ENCODE measurements at places on chromosomes 7 and 10. TPM values are rescaled to one million over a fixed set of nuclear protein-coding genes. Genes with fewer than 3 reads are reported as not detected.

SPDYE5 gene
- total RNA-seq = not detected

SLC18A2 gene
- 0.11 TPM for total RNA-seq

FAM25G gene
- total RNA-seq = not detected

PLAU gene
- not detected for total RNA-seq

DNA sequence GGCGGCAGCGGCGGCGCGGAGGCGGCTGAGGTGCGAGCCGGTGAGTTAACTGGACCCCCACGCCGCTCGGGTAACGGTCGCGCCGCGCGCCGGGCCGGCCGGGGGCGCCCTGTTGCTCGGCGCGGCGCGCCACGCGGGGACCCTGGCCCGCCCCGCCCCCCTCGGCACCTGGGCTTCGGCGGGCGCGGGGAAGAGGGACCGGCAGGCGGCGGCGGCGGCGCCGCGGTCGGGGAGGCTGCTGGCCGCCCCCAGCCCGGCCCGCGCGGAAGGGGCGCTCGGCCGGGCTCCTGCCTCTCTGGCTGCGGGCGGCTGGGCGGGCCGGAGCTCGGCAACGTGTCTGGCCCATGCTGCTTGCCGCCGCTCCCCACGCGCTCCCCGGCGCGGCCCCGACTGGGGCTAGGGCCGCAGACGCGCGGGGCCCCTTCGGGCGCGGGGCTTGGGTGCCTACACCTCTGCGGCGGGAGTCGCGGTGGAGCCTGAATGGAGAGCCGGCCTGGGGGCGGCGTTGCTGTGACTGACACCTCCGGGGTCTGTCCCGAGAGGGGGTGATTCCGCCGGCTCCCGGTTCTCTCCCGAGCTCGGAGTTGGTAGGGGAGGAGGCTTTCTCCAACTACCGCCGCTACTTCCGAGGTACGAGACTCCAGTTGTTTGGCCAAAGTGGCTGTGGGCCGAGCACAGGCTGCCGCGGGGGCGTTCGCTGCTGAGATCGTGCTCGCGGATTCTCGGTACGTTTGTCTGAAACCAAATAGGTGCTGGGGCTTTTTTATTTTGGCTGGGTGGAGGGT lies 494 bp downstream of the PALS2 start:
- peak; percentile 55 for DNase-seq

CPEB3 gene
- 0.58 TPM for total RNA-seq

GRCh38 chr10:43174969-43175368 lies 36.7 kb downstream of the CSGALNACT2 start:
- no peak for DNase-seq

GRCh38 chr7:151963895-151964870 lies 7.9 kb downstream of the GALNTL5 start:
- no peak for DNase-seq

- peak; percentile 92 for DNase-seq
Observed at GRCh38 chr7:29408841-29409243, 154.8 kb upstream of the PRR15 start.

NYAP1 gene
- 0.53 TPM for total RNA-seq

MBL2 gene
- total RNA-seq = not detected

DNA sequence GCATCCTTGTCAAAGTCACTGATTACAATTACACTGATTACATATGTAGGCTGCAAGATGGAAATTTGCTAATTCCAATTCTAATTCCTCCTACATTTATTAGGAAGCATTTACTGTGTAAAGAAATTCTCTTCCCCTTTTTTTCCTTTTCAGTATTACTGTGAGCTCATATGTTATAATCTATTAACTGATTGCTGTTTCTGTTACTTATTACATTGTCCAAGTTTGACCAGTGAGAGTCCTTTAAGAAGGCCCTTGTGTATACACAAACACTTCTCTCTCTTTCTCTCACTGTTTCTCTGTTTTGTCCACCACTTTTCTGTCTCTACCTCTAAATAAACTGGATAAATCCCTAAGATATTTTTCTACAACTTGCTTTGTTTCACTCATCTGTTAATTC lies 31.5 kb downstream of the PHF14 start:
- DNase-seq = no peak

- DNase-seq = no peak
Observed at GRCh38 chr7:27202018-27202861, 2.3 kb upstream of the HOXA13 start.

DNA sequence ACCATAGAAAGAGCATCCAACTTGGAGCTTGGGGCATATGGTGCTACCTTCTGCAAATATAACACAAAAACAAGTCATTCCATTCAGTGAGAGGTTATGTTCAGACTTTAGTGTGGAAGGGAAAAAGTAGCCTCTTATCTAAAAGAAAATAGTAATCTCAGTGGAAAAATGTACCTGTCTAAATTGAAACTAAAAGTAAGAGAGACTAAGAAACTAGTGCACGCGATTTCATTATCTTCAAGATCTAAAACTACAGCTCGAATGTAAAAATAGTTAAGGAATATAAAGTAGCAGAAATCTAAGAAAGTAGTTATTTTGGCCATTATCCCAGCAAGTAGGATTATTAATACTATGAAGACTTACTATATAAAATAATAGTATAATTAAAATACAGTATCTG lies 233.0 kb upstream of the PPP1R3A start:
- DNase-seq = no peak

TMEM213 gene
- total RNA-seq = not detected

DNA sequence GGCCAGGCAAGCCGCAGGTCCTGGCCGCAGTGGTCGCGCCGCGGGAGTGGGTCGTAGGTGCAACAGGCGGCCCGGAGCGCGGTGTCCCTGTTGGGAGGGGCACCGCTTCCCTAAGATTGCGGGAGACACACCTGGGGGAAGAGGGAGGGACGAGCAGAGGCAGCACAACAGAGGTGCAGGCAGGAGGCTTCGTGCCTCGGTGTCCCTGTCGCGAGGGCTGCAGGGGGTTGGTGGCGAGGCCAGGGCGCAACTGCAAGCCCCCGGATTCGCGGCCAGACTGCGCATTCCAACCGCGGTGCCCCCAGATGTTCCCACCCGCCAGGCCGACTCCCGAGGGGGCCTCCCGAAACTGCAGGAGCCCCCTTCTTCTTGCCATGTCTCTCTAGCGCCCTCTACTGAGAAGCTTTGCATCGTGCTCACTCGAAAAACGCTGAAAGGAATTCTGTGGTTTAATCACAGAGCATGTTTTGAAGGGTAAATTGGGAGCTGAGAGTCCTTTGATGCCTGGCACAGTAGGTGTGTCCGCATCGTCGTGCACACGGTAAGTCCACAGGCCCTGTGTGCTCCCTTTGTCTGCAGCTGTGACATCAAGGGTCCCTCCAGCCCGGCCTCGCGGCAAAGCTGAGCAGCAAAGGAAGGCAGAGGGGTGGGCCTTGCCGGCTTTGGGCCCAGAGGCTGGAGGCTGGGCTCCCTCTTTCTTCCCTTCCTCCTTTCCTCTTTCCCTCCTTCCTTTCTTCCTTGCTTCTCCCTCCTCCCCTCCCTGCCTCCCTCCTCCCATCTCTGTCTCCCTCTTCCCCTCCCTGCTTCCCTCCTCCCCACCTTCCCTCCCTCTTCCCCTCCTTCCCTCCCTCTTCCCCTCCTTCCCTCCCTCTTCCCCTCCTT lies 6.2 kb upstream of the MBL2 start:
- DNase-seq = peak; percentile 40

DNA sequence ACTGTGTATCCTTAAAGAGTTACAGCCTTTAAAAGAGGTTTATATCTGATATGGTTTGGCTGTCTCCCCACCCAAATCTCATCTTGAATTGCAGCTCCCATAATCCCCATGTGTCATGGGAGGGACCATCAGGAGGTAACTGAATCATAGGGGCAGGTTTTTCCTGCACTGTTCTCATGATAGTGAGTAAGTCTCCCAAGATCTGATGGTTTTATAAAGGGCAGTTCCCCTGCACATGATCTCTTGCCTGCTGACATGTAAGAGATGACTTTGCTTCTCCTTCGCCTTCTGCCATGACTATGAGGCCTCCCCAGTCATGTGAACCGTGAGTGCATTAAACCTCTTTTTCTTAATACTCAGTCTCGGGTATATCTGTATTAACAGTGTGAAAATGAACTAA lies 9.7 kb downstream of the RTKN2 start:
- peak; percentile 26 for DNase-seq

- no peak for DNase-seq
Observed at GRCh38 chr10:13340626-13341376, 7.3 kb downstream of the SEPHS1 start.

DNA sequence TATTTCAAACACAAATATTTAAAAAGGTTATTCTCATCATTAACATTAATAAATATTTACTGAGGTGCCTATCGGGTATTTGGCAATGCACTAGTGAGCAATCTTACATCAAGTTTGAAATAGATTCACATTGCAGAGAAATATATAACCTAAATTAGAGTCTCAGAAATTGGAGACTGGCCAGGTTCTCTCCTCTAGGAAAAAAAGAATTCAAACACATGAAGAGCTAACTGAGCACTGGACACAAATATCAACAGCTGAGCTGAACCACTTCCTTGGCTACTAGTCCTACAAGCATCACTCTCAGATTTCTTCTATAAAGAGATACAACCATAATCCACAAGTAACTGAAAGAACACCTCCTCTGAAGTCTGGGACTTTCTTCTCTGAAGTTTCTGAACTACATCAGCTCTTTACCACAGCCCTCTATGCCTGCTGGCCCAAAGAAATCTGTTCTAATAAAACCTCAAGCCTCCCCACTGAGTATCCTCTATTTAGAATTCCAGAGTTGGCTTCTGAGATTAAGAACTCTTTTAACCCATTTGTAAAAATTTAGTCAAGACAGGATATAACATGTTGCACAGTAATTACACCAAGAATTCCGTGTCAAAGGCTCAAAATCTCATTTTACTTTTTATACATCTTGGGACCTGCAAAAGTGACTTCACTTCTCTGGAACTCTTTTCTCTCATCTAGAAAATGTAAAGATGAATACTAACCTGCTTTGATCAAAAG lies 45.2 kb downstream of the MTERF1 start:
- DNase-seq = no peak

DNA sequence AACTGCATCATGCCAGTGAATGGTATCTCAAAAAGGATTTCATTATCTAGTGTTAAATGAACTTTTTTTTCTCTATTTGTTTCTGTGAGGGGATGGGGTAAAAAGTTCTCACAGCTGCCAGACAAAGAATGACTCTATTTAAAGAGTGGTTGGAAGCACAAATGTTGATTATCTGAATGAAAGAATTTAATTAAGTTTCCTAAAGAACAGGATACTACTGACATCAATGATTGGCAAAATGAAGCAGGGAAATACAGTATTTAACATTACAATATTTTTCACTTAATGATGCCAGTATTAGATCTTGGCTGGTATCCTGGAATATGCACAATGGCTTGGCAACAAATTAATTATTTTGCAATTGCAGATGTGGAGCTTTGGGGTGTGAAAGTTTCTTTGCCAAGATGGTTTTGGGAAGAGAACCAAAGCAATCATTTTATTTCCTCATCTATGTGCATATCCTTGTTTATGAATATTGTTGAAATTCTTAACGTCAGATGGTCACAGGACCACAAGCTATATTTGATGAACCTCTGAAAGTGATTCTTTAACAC lies 336.8 kb downstream of the ARL4A start:
- DNase-seq = no peak

MUC3A gene
- total RNA-seq = not detected

UFSP1 gene
- total RNA-seq = 14.2 TPM

- peak; percentile 2 for DNase-seq
Observed at GRCh38 chr10:122894261-122894944, 15.0 kb upstream of the FAM24B start.

- no peak for DNase-seq
Observed at GRCh38 chr7:130719541-130719940, 14.5 kb downstream of the KLF14 start.

DNA sequence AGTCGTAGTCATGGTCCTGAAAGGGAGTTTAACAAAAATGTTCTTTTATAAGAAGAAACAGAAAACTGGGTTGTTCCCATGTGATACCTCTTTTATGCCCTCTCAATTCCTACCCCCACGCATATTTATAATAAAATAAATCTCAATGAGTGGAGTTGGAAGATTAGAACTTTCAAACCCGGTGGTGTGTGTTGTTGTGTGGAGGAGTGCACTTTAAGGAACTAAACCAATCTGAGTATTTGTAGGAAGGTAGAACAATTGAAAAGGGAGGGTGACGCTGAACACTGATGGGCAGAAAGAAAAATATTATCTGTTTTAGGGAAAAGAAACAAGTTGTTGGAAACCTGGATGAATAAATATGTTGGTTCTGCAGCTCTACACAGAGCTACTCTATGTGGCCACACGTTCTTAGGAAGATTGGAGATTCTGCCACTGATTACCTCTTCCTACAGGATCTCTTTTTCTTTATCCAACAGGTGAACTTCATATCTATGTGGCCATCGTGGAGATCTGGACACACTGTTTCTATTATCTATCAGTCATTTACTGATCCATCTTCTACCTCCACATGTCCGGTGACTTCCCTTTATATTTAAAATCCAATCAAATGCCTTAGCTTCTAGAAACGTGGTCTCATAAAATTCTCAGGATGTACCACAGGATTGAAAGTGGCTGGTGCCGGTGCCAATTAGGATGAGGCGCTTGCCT lies 13.1 kb upstream of the GATA3 start:
- no peak for DNase-seq

GRCh38 chr10:56383806-56384205 lies 22.7 kb upstream of the ZWINT start:
- no peak for DNase-seq

- no peak for DNase-seq
Observed at GRCh38 chr10:2475711-2476217, 591.6 kb upstream of the PFKP start.

- no peak for DNase-seq
Observed at GRCh38 chr7:29565634-29565981, 2.0 kb downstream of the PRR15 start.

STAG3 gene
- total RNA-seq = 3.4 TPM

AGAP5 gene
- 2.3 TPM for total RNA-seq

GRCh38 chr7:101589976-101590662 lies 39.0 kb downstream of the MYL10 start:
- no peak for DNase-seq

DNA sequence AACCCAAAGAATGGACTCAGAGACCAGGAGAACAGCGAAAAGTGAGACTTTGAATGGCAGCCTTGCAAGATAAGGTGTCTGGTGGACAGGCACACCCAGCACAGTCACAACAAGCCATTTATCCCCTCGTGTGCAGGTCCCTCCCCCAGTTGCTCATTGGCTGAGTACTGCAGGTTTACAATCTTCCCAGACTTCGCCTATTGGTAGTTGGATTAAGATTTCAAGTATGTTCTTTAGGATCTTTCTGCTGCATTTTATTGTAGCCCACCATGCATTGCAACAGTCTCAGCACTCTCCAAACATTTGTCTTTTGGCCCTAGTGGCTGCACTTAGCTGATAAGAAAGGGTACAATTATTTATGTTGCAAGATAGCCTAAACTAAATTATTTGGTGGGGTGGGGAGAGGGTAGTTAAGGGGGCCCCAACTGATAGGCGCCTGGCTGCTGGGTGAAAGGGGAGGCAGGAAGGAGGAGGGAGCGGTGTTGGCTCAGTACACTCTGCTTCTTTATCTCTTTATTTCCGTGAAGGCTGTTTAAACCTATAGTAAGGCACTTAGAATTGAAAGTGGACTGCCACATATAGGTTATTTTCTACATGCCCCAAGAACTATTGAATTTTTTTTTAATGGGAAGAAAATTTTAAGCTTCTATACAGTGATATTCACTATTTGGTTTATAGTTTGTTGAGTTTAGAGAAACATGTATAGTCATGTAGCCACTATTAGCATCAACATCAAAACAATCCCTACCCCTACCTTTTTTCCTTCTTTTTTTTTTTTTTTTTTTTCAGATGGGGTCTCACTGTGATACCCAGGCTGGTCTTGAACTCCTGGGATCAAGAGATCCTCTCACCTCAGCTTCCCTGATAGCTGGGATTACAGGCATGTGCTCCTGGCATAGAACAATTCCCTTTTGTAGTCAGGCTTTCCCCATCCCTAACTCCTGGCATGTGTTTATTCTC lies 54.2 kb downstream of the GUSB start:
- peak; percentile 28 for DNase-seq

GRCh38 chr7:67251986-67252558 lies 255.4 kb downstream of the TYW1 start:
- DNase-seq = no peak

Measured in SK-MEL-5 (cell line).